Suppressor macrophage (primary cell): ENCODE measurements at places on chromosomes 3 and 15.
A peak's percentile ranks its signal among the peaks of the same experiment; 100 is the strongest.

DNA sequence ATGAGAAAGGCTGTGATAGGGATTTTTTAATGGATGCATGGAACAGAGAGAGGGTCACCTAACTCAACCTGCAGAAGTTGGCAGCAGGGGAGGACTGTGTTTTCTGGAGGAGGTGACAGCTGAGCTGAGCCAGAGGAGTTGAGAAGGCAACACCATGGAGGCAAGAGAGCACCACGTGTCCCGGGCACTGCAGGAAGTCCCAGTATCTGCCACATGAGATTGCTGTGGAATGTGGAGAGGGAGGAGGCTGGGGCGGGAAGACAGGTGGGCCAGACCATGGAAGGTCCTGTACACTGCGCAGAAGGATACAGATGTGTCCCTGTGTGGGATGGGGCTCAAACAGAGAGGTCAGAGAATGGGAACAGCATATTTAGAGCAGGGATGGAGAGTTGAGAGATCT, 15.3 kb downstream of the MESP1 start:
- DNase-seq: no peak

- peak; percentile 49 for DNase-seq
These were observed 65.9 kb downstream of the CACNA2D3 start for GRCh38 chr3:54188176-54188791.

GRCh38 chr3:177935047-177935446, 601.2 kb upstream of the KCNMB2 start:
- no peak for DNase-seq

DNA sequence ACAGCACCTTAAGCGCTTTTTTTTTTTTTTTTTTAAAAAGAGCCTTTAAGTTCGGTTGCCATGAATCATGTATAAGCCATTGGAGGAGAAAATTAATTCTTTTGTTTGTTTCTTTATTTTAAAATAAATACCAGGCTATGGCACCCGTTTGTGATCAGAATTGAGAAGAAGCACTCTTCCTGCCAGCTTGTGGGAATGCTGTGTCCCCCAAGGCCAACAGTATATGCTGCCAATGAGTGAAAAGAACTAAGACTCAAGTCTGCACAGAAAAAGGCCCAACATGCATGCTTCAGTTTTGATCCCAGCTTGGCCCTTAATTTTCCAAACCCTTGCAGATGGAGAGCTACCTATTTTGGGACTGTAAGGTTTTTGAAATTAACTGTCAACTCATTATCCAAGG, 90.5 kb downstream of the LRRC3B start:
- no peak for DNase-seq

DNA sequence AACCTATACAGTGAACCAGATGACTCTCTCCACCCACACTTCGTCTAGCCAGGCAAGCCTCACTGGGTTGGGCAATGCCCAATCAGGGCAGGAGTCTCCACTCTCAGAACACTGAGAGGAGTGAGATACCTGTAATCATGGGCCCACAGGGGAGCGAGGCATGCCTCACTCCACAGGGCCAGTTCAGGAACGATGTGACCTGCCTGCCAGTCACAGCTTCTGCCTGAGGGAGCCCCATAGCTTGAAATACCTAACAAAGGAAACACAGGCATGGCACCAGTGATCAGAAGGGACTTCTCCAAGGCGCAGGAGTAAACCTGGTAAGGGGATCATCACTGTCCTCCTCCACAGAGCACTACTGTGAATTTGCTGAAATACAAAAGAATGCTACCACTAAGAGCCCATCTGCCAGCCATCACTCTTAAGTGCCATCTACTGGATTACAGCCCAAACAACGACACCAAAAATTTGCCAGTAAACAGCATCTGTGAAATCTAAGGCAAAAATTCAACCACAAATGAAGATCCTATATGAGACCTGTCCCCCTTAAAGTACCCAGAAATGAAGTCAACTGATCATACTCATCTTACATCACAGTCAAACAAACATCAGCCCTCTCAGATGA, 689.9 kb upstream of the SEMA6D start:
- no peak for DNase-seq

DNA sequence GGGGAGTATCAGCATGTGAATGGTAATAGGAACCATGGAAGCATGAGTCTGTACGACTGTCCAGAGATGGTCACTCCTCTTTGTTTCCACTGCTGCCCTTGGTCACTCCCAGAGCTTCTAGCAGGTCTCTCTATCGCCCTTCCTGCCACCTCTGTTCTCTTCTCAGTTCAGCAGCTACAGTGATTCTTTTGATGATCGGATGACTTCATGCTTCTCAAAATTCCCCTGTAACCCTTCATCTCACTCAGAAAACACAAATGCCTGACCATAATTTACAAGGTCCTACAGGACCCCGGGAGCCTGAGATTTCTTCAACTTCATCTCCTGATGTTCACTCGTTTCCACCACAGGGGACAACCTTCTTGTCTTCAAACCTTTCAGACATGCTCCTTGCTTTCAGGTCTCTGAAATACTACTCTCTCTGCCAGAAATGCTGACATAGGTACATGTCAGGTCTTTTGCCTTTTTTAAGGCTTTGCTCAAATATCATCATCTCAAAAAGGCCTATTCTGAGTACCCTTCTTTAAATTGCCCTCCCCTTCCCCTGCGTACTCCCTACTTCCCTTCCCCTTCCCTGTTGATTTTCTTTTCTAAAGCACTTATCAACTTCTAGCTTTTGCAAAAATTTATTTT, 42.1 kb upstream of the BHLHE40 start:
- no peak for DNase-seq

- peak; percentile 15 for DNase-seq
These were observed 95.2 kb downstream of the SPATA16 start for GRCh38 chr3:173045770-173046382.

DNA sequence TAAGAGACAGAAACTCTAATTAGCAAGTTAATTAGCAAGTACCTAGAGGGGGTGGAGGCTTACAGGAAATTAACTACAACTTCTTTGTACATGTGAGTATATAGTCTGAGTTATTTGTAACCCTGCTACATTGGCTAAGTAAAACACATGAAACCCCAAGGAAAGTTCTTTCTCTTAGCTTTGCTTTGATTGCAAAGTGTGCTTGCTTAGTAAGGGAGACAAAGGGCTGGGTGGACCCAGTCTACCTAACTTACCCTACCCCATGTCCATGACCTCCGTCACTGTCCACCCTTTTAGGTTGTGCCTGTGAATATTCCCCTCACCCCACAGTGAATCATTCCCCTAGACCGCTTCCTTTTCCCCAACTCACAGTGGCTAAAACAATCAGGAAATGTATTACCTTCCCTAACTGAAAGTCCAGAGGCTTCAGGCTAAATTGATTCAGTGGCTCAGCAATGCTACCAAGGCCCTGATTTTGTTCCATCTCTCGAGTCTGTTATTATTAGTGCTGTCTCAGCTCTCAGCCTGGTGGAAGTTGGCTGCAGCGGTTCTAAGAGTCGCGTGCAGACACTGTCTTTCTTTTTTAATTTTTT, 31.1 kb upstream of the RYR3 start:
- DNase-seq: peak; percentile 17

GRCh38 chr15:20645956-20646355, 104.4 kb upstream of the GOLGA6L6 start:
- peak; percentile 99 for DNase-seq

- DNase-seq: no peak
These were observed 49.6 kb downstream of the PCSK6 start for GRCh38 chr15:101439920-101440319.
